ENCODE measurements at places on chromosomes 1 and 21. TPM values are rescaled to one million over a fixed set of nuclear protein-coding genes. Genes with fewer than 3 reads are reported as not detected.

Gene CR1
- 8.0 TPM for total RNA-seq

GRCh38 chr1:96834986-96835385, 113.4 kb downstream of the PTBP2 start:
- no peak for DNase-seq

- DNase-seq, result no peak
These were observed 277.3 kb upstream of the FMN2 start for GRCh38 chr1:239814306-239814881.

- no peak for DNase-seq
These were observed 63.6 kb upstream of the ZC3H12A start for GRCh38 chr1:37410815-37411214.

Gene CELA2A
- total RNA-seq, result not detected

Gene TFAP2E
- total RNA-seq, result 2.6 TPM

Gene TAS1R1
- total RNA-seq, result not detected

- DNase-seq, result no peak
These were observed 63.8 kb downstream of the TBX19 start for GRCh38 chr1:168344517-168344916.

- DNase-seq, result no peak
These were observed 282.2 kb downstream of the RYR2 start for GRCh38 chr1:237324226-237324625.

Gene KRTAP13-2
- not detected for total RNA-seq

- DNase-seq, result no peak
These were observed 149.4 kb upstream of the LMO4 start for GRCh38 chr1:87179076-87179810.

- DNase-seq, result no peak
These were observed 102.0 kb downstream of the ERG start for GRCh38 chr21:38396325-38396724.

GRCh38 chr1:38613996-38614395, 245.6 kb downstream of the RRAGC start:
- no peak for DNase-seq

DNA sequence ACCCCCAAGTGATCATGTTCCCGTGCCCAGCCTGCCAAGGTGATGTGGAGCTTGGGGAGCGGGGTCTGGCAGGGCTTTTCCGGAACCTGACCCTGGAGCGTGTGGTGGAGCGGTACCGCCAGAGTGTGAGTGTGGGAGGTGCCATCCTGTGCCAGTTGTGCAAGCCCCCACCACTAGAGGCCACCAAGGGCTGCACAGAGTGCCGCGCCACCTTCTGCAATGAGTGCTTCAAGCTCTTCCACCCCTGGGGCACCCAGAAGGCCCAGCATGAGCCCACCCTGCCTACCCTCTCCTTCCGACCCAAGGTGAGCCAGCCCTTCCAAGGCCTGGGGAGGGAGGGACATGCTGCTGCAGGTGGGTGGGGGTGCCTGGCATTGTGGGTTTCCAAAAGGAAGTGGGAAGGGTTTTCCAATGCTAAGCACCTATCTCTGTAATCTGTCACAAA, 2.3 kb downstream of the TRIM46 start:
- no peak for DNase-seq

DNA sequence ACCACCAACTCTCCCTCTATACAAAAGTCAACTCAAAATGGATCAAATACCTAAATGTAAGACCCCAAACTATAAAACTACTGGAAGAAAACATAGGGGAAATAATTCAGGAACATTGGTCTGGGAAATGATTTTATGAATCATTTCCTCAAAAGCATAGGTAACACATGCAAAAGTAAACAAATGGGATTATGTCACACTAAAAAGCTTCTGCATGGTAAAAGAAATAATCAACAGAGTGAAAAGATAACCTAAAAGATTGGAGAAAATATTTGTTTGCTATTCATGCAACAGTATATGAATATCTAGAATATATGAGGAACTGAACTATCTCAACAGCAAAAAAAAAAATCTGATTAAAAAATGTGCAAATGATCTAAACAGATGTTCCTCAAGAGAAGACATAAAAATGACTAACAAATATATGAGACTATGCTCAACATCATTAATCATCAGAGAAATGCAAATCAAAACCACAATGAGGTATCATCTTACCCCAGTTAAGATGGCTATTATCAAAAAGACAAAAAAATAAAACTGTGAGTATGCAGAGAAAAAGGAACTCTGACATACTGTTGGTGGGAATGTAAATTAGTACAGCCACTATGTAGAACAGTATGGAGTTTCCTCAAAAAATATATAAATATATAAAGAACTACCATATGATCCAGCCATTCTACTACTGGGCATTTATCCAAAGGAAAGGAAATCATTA, 47.8 kb downstream of the VCAM1 start:
- DNase-seq, result no peak

DNA sequence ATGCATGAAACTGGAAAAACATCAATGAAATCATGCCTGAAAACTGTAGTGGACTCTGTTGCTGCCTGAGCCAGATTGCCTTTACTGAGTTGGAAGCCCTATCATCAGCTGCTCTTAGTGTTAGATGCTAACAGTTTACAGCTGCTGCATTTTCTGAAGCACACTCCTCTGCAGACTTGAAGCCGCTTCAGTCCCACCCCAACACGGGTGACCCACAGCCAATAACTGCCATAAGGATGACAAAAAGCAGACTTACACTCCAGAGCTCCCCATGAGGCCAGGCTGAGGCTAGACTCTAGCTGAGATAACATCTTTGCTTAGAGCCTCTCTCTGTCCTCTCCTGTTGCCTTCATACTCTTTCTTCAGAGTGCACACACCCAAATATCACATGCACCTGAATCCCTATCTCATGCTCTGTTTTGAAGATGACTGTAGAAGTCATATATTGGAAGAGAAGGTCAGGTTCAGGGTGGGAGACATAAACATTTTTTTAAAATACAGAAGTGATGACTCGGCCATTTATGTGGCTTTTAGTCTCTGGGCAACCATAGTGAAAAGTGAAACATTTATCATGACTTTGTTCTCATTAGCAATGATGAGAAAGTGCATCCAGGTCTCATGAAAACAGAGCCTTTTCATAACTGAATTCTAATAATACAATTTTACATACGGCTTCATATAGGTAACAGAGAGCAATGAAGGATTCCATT, 161.0 kb downstream of the KCNK2 start:
- no peak for DNase-seq

GRCh38 chr1:63322944-63323864, 837 bp downstream of the FOXD3 start:
- peak; percentile 63 for DNase-seq

Gene S100A14
- not detected for total RNA-seq

Gene RFX5
- total RNA-seq, result 65.9 TPM

DNA sequence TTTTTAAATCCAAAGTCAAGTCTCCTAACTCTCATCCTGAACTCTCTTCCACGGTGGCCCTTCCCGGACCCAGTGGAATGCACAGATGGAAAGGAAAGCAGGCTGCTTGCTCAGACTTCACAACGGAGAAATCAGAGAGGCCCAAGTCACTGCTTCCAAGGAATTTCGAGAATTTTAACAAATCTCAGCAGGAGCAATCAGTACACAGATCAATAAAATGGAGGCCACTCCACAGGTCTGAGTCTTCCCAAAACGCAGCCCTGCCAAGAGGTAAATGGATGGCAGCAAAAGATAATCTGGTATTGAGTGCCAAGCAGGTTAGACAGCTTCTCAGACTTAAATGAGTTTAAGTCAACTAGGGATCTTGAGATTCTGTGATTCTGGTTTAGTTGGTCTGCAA, 81.1 kb upstream of the TIAM1 start:
- DNase-seq, result no peak

GRCh38 chr1:67214420-67215174, 48.3 kb downstream of the IL23R start:
- peak; percentile 45 for DNase-seq

DNA sequence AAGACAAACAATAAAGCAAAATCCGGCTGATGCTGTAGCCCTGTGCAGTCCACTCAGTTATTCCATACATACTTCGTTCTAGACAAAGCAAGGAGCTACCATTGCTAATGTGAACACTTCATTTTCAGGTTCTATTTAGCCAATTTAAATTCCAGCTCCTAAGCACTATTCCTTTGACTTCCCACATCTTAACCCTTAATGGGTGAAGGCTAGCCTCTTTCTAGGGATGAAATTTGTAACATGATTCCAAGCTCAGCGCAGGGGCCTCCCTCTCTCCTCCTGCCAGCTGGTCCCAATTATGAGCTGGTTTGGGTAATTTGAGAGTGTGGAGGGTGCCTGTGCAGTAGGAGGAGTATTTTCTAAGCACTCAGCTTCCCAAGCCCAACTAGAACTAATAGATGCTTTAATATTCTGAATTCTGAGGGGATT, 53.9 kb upstream of the PTGFRN start:
- no peak for DNase-seq

Gene GUCA2B
- total RNA-seq, result not detected

GRCh38 chr1:109634292-109634691, 14.7 kb downstream of the AMPD2 start:
- no peak for DNase-seq

GRCh38 chr21:32004291-32004690, 131.5 kb downstream of the HUNK start:
- DNase-seq, result no peak

DNA sequence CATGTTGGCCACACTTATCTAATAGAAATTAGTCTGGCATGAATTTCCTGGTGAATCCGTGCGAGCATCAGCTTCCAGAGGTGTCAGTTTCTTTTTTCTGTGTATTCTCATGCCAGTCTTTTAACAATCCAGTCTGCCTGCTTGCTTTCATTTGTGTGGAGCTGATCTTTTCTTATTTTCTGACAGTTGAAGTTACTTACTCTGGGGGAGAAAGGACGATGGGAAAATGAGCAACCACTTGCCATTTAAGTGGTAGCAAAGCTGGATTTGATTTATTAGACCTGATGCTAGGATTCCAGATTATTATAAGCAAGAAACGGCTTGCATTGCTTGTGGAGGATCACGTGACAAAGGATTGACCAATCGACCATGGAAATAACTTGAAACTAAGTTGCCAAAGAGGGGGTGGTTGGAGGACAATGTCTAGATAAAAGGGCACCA, 24.3 kb upstream of the APP start:
- no peak for DNase-seq

DNA sequence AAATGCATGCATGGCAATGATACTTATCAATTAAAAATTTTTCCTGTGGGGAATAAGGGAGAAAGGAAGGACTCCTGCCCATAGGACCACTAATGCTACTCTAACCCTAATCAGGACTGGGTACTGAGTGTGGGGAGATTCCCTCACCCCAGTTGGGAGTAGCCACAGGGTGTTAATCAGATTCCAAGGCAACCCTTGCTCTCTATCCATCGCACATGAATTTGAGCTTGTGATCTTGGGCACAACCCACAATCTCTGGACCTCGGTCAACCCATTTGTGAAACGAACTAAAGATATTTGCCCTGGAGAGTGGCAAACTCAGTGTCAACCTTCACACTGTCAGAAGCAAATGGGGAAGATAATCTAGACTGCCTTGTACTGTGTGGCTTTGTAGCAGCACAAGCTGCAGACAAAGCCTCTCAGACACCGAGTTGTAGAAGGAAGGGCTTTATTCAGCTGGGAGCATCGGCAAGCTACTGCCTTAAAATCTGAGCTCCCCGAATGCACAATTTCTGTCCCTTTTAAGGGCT, 69.5 kb downstream of the SERINC2 start:
- no peak for DNase-seq

DNA sequence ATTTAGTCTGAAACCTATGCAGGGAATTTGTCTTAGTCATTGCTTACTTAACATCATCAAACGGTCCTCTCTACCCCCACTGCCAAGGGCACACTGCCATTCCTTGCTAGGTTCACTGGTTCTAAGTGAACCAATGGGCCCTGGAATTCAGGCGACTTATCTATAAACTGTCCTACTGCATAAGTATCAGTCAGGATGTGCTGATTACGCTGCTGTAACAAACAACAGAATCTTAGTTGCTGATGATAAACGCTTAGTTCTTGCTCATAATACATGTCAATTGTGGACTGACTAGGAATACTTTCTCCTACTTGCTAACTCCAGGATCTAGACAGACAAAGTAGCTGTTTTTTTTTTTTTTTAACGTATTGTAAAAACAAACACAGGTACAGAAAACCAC, 136.1 kb downstream of the PRDM2 start:
- DNase-seq, result no peak

DNA sequence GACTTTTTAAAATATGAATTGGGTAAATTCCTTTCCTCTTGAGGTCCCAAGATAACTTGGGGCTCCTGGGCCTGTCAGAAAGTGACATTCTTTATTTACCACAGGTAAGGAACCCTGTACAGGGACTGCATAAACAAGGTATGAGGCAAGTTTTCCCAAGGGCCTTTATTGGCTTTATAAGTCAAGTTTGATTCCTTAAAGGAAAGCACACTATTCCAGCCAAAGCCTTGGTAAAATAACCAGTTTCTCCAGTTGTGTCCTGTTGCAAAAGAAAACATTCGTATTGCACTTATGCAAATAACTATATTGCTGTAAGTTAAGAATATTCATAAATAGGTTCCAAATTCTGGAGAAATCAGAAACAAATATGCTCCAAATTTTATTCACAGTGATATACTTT, 21.9 kb upstream of the METTL18 start:
- no peak for DNase-seq

DNA sequence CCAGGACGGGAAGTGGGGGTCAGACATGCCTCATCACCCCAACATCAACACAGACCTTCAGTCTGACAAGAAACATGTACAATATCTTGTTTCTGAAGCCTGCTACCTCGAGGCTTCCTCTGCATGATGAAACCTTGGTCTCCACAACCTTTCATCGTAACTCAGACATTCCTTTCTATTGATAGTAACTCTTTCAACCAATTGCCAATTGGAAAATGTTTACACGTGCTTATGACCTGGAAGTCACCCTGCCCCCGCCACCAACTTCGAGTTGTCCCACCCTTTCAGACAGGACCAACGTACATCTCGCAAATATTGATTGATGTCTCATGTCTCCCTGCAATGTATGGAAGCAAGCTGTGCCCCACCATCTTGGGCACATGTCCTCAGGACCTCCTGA, 159.5 kb downstream of the ETS2 start:
- no peak for DNase-seq

- DNase-seq, result no peak
These were observed 9.1 kb downstream of the MACF1 start for GRCh38 chr1:39213511-39214002.

DNA sequence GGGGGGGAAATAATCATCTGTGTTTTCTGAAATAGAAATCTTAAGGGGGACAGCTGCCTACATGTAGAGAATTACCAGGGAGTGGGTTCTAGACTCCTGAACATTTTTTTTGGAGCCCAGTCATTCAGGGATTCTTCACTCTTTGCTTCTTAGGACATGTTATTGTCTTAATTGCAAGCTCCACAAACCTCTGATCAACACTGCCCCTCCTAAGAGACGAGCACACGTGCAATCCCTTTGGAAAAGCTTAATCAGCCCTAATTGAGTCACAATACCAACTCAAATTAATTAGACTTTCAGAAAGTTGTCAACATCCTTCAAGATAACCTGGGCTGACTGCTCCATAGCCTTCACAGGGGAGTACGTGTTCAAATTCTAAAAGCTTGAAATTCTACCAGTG, 21.4 kb downstream of the RGS8 start:
- no peak for DNase-seq
